ENCODE measurements at places on chromosomes 6 and 20.
A peak's percentile ranks its signal among the peaks of the same experiment; 100 is the strongest.

DNA sequence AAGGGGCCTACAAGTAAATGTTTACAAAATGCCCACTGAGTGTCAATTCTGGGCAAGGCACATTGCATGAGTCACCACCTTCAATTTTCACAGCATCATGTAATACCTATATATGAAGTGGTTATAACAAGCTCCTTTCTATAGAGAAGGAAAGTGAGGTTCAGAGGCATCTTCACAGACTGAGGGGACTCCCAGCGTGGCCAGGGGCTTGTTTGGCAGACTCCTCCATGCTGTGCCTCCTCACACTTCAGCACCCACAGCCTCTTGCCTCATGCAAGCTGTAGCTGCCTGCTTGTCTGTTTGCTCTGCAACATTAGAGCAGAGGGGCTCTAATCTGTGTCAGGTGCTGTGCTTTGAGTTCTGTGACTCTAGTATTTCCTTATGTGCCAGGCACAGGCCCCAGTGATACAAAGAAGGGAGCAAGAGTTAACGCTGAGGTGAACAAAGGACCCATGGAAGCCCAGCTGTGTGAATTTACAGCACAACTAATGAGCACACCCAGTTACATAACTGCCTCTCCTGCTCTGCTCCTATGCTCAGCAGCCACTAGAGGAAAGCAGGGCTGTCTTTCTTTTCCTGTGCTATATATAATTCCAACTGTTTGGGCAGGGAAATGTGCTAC lies 72.3 kb downstream of the ZHX3 start:
- DNase-seq: no peak

DNA sequence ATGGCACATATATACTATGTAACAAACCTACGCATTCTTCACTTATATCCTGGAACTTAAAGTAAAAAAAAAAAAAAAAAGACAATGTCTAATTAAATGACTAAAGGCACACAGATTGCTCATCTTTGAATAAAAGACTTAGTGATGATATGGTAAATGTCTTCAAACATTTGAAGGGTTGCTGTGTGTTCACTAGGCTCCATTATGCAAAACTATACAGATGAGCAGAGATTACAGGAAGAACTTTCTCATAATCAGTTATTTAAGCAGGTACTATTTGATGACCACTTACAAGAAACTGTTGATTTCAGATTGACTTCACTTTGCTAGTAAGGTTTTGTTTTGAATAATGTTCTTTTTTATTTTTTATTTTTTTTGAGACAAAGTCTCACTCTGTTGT lies 34.4 kb downstream of the DNAH8 start:
- DNase-seq: no peak

GRCh38 chr20:12152996-12153395 lies 235.3 kb downstream of the BTBD3 start:
- no peak for DNase-seq

DNA sequence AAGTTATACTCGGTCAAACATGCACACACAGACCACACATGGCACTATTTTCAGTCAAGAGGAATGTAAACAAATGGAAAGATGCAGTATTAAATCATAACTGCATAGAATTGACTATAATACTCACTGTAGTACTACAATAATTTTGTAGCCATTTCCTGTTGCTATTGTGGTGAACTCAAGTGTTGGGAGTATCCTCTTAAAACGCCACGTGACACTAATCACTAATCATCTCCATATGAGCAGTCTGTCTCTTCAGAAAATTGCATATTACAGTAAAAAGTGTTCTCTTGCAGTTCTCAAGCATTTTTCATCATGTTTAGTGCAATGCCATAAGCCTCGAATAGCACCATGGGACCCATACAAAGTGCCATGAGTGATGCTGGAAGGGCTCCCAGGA lies 258.7 kb upstream of the ID4 start:
- no peak for DNase-seq

GRCh38 chr6:37168811-37169495 lies 999 bp upstream of the PIM1 start:
- peak; percentile 83 for DNase-seq

DNA sequence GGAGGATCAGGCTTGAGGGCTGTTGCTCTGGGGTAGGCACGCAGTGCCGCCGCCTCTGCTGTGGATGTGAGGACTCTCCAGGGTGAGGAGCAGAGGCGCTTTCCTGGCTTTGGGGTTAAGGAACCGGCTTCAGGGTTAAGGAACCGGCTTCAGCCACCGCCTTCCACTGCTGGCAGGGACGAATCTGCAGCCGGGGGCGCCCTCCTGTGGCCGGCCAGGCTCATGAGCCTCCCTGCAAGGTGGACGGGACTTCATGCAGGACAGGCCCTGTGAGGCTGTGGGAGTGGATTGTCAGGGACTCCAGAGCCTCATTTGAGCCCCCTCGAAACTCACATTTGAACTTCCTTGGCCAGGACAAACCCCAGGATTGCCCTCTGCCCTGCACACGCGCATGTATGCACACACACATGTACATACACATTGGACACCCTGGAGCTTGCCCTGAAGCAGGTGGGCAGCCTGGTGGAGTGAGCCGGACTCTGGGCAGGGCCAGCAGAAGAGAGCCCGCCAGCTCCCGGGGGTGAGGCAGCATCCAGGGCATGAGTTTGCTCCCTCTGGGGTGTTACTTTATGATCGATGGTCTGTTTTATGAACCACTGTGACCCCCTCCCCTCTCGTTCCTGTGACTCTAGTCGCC lies 146.9 kb downstream of the PHACTR3 start:
- DNase-seq: no peak

GRCh38 chr20:19114410-19114809 lies 98.0 kb upstream of the SLC24A3 start:
- no peak for DNase-seq

DNA sequence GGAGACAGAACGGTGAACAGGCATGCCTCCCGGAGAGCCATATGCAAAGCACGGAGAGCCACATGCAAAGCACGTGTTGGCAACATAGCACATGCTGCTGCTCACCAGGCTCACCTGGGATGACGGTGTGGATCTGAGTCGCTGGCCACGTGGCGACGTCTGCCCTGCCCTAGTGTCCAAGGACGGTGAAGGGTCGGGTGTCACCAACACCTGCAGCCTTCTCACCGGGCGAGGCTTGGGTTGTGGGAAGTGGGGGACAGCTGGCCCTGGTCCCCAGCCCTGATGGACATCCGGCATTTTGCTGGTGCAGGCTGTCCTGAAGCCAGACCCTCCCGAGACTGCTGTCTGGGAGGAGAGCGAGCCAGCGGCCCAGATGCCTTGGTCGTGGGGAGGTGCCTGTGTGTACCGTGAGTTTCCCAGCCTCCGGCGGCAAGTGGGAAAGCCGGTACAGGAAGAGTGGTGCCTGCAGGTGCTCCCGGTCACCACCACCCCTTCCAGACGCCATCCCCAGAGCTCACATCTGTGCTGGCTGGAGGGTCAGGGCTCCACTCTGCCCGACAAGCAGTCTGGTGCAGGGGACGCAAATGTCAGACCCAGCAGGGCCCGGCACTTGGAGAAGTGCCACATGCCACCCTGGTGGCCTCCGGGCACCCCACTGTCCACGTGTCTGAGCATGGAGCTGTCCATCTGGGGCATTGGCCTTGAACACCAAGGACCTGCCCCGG lies 5.9 kb upstream of the ADRM1 start:
- no peak for DNase-seq

GRCh38 chr6:79646006-79646405 lies 14.9 kb downstream of the SH3BGRL2 start:
- DNase-seq: peak; percentile 34

DNA sequence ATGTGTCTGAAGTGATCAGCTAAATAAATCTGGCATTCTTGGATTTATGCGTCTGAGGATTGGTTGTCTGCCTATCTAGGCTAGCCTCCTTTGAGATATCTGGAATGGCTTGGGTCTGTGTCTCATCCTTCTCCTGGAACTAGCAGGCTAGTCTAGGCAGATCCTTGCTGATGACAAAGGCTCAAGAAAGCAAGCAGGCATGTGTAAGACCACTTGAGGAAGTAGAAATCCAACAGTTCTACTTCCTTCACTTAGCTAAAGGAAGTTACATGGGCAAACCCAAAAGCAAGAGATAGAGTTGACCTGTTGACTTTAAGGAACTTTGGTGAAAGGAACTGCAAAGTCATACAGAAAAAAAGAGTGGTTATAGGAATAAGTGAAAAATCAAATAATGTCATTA lies 672.6 kb downstream of the MAFB start:
- no peak for DNase-seq

DNA sequence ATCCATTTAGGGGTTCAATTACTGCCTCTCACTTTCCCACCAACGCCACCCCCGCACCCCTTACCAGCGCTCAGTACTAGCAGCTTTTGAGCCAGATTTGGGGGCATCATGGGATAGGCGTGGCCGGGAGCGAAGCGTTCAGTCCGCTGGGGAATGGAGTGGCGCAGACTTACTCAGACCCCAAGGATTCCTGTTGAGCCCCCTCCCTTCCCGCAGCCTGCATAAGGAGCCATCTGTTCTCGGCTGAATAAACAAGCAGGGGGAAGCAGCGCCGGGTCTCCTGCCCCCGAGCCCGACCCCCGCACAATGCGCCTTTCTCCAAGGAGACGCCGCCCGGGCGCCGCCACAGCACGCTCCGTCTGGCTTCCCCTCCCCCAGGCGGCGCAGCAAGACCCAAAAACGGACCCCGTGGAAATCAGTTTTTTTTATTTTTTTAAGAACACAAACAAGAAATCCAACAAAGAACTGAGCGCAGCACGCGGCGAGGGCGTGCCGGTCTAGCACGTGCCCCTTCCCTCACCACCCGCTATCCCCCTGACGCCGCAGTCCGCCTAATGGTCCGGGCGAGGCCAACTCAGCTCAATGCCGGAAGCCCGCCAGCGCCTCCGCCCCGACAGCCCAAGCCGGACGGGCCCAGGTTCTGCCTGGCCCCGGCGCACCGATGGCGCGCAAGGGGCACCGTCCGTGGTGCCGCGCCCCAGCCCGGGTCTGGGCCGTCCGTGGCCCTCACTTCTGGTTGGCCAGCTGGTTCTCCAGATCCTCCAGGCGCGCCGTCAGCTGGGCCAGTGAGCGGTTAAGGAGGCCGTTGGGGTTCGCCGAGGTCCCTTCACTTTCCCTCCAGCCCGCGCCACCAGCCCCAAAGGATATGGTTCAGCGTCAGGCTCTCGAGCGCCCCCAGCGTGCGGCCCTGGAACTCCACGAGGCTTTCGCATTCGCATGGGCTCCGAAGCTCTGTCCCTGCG lies 13.3 kb upstream of the RBPJL start:
- peak; percentile 84 for DNase-seq

- DNase-seq: no peak
Measured at GRCh38 chr6:94227741-94228140, 808.4 kb upstream of the EPHA7 start.

All from activated CD8-positive, alpha-beta memory T cell treated with anti-CD3 and anti-CD28 coated beads, Interleukin-2, amount 50 U/mL, for 4 hours (primary cell).